ENCODE measurements at places on chromosomes 1 and 21.

GRCh38 chr1:30479575-30479974 is 243.8 kb downstream of the MATN1 start:
- no peak for DNase-seq

GRCh38 chr1:19757641-19758040 is 42.1 kb downstream of the TMCO4 start:
- no peak for DNase-seq

DNA sequence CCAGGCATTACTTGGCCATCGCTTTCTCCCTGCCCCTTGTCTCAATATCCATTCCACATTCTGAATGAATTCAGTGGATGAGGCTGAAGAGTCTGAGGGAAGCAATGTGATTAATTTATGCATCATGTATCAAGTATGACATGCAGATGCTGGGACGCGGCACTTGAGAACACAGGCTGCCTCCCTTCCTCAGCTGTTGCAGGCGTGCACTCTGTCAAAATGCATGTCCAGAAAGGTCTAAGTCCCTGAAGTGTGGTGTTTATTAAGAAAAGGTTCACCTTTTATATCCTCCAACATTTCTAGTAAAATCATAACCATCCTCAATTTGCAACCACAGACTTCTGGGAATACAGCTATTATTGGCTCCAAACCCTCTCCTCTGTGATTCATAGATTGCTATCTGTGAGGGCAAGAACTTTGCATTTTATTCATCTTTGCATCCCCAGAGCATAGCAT is 22.6 kb upstream of the RAB3GAP2 start:
- no peak for DNase-seq

DNA sequence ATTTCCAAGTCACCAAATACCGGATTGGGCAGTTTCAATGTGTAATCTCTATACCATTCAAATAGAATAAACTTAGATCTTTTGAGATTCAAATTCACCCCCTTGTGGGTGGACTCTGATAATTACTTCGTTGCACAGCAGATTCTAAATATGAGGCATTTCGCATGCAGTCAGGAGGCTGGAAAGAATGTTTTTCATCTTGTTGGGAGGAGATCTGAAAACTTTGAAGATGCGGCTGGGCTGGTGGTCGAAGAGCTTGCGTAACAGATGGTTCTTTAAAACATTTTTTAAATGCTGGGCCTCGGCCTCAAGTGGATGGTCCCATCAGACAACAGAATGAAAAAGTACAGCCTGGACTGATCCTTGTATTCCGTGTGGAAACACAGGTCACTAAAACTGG is 10.4 kb downstream of the NR5A2 start:
- no peak for DNase-seq

- no peak for DNase-seq
Observed at GRCh38 chr1:110249256-110249655, 39.1 kb downstream of the KCNC4 start.

DNA sequence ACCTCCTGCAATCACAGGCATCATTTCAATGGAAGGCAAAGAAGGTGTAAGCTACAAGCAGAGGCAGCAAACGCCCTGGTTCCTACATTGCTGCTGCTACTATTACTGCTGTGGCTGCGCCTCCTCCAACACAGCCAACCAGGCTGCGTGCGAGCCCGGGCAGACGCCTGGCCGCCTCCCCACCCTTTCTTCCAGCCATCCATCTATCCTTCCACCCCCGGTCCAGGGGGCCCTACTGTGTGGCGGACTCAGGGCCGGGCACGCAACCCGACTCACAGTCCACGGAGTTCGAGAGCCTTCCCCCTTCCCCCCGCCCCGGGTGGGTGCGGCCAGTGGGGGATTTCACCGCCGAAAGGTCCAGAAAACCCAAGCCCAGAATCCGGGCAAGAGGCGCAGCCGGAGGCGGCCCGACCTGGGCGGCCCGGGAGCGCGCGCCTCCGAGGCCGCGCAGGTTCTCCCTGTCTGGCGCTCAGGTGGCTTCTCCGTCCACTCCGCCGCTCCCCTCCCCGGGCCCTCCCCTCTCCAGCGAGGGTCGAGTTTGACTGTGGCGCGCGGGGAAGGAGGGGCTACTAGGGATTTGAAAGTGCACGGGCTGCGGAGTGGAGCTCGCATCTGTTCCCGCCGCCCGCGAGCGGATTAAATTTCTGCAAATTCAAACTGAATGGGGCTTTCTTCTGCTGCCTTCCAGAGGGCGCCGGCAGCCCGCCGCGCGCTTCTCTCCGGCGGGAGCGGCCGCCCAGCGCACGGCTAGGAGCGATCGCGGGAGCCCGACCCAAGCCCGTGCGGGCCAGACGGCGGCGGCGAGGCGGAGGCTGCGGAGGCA is at the start of gene HUNK:
Gene HUNK, plus strand, starts transcription at position 569 of the 823 bp plus-strand sequence. CDS start 655 bp downstream, outside the sequence.
- no peak for DNase-seq

- no peak for DNase-seq
Observed at GRCh38 chr1:24483441-24483840, 19.2 kb upstream of the RCAN3 start.

- no peak for DNase-seq
Observed at GRCh38 chr1:88571506-88571905, 112.6 kb upstream of the PKN2 start.

- no peak for DNase-seq
Observed at GRCh38 chr1:153339802-153340201, 8.8 kb downstream of the PGLYRP4 start.

- no peak for DNase-seq
Observed at GRCh38 chr1:151944126-151944856, 35.0 kb upstream of the THEM4 start.

GRCh38 chr21:41634211-41634694 is 126.3 kb upstream of the TMPRSS2 start:
- DNase-seq, result no peak

- no peak for DNase-seq
Observed at GRCh38 chr21:35338881-35339632, 290.0 kb upstream of the RUNX1 start.

DNA sequence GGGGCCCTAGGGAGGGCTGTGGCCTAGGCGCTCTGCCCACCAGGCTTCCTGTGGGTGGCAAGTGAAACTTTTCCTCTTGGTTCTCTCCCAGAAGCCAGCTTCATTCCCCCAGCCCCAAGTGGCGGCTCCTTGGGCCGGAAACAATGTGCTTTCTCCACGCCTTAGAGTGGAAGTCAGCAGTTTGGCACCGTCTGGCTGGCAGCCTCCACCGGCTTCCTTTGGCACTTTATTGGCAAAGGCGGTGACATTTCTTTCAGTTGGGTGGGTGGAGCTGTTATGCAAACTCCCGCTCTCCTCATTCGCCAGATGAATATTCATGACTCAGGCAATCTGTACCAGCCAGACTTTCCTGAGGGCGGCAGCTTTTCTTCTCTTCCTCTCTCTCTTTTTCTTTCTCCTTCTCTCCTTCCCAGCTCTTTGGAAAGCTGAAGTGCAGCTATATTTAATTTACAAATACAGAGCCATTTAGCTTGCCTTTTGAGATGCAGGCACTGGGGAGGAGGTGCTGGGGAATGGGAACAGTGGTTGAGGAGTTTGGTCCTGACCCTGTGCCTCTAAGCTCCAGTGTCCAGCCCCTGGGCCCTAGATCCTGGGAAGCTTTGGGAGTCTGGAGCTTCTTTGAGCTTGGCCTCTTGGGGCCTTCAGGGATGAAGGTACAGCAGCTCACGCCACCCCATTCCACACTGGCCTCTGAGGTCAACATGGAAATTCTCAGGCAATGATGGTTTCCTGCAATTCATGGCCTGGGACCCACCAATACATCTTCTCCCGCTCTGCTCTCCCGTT is 67.8 kb upstream of the POU3F1 start:
- DNase-seq, result no peak

DNA sequence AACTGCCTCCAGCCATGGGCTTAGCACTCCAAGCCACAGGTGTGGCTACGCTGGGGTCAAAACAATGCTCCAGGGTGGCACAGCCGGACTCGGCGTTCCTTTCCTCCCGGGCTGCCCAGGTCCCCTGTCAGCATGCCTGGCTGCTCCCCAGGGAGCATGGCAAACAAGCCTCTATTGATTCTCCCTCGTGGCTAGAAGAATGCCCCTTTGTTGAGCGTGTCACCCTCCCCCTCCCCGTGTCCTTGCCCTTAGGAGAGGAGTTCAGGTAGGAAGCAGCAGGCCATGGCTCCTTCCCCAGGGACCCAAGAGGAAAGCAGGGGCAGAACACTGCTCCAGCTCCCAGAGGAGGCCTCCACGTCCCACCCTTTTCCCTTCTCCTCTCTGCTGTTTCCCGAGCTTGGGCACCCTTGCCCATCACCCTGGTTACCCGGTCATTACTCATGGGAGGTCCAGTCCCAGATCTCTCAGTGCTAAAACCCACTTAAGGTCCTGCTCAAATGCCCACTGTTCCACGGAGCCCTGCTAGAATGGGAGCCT is 57.4 kb upstream of the CITED4 start:
- DNase-seq, result no peak

- DNase-seq, result no peak
Observed at GRCh38 chr1:161051219-161051618, 5.4 kb upstream of the USF1 start.

Measured in activated CD4-positive, alpha-beta T cell treated with anti-CD3 and anti-CD28 coated beads for 24 hours (primary cell).